Caco-2 (cell line): ENCODE measurements at places on chromosomes 5 and 9. TPM values are rescaled to one million over a fixed set of nuclear protein-coding genes. Genes with fewer than 3 reads are reported as not detected.

The PTGDS gene
- not detected in 2 replicates for total RNA-seq

The IFNB1 gene
- not detected in 2 replicates for total RNA-seq

The FOXD4L3 gene
- total RNA-seq: 0.23 TPM in 1 of 2 replicates, not detected in the other

DNA sequence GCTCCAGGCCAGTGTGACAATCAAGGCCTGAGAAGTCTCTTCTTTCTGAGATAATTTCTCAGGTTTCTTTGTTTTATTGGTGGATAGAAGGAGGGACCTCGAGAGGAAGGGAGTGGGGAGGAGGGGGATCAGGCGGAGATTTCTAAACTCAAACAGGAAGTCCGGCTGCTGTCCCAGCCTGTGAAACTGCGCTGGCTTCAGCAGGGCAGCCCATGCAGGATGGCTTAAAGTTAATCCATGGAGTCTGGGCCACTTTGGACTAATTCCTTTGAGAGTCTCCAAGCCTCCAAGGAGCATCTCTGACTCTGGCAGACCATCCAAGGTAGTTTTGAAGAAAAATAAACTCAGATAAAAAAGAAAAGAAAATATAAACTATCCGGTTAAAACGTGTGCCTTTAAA, 378.5 kb downstream of the MLLT3 start:
- DNase-seq: no peak

DNA sequence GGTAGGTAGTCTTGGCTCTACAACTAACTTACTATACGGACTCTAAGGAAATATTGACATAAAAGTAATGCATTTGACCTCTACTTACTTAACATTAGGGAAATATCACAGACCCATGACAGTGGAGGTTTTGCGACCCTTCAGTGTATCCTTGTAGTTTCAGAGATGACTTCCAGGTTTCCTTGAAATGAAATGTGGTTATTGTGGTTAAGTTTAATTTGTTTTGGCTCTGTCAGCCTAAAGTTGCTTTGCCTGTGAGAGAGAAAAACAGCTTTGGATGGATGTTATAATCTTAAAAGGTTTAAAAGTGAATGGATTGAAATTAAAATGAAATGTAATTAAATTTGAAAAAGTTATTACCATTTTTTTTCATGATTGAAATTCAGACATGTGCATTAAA, 42.9 kb downstream of the LRRTM2 start:
- no peak for DNase-seq
